Thoracic aorta (tissue), 2 donors: ENCODE measurements at places on chromosomes 1 and 21.

GRCh38 chr1:243510928-243511327 lies 255.1 kb downstream of the SDCCAG8 start:
- no peak for DNase-seq

DNA sequence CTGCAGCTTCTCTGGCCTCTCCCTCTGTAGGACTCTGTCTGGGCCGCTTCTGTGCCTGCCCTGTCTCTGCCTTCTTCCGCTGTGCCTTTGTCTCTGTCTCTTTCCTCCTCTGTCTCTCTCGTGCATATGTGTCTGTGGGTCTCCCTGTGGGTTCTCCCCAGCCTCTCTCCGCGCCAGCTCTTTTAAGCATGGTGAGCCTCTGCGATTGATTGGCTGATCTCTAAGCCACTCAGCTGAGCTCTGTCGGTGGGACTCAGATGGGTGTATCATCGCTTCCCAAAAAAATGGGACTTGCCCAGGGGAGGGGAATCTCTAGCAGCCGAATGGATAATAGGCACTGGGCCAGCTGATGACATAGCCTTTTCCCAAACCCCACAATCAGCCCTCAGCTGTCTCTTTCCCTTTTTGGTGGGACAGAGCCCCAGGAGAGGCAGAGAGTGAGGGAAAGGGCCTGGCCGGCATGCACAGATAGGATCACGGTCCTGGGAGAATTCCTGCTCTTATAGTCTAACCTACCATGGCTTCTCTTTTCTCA lies at the start of gene ADAMTS4:
Gene ADAMTS4, minus strand, starts transcription at position 158 of the 535 bp plus-strand sequence. CDS start 427 bp downstream, outside the sequence.
- no peak for DNase-seq

DNA sequence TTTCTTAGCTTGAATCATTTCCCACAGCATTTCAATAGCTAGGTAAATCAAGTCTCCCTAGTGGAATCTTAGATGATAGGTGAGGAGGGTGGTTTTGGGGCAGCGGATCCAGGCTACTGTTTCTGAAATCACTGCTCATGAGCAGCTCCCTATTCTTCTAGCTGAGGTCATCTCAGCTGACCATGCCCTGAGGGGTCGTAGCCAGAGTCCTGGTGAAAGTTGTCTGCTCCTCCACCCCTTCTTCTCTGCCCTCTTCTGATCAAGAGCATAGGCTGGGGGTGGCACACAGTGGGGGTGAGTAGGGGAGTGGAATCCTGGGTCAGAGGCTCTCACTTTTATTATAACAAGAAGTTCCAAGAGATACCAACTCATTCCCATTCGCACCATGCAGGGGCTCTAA lies 76.2 kb downstream of the SLC16A1 start:
- DNase-seq = no peak

GRCh38 chr21:44919111-44919912 lies 1.4 kb downstream of the ITGB2 start:
- no peak for DNase-seq

- no peak for DNase-seq
Measured at GRCh38 chr1:5459839-5460610, 532.2 kb downstream of the NPHP4 start.

- DNase-seq = no peak
Measured at GRCh38 chr1:62131093-62131725, 63.4 kb upstream of the L1TD1 start.

DNA sequence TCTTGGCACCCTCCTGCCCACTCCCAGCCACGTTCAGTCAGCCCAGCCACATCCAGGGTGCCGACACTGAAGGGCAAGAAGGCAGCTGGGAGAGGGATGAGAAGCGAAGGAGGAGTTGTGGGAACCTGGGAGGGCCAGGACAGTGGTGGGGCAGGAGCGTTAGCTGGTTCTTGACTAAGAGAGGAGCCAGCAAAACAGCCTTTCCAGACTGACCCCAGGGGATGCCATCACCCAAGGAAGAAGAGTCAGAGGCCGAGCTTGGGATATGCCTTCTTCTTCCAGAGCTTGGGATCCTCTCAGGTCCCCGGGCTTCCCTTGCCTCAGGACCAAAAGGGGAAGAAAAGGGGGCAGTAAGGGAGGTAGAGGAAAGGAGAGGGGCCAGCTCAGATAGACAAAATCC lies 7.2 kb downstream of the INKA2 start:
- DNase-seq = no peak

GRCh38 chr1:12037486-12038355 lies 18.4 kb downstream of the MIIP start:
- no peak for DNase-seq

DNA sequence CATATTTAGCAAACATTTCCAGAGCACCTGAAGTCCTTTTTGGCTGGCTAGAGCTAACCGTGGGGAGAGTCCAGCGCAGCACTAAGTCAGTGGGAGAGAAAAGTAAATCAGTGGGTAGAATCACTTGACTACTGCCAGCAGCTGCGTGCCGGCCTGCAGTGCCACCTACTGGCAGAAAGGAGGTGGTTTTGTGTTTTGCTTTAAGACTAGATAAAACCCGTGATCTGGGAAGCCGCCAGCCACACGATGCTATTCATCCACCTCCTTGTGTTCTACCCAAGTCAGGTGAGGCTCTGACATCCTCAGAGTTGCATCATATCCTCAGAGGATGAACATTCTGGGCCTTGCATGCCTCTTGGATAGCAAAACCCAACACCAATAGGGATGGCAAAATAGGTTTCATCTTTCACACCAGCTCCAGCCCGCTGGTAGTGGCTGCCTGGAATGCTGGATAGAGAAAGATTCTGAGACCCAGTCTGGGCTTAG lies 14.1 kb upstream of the HEYL start:
- no peak for DNase-seq

DNA sequence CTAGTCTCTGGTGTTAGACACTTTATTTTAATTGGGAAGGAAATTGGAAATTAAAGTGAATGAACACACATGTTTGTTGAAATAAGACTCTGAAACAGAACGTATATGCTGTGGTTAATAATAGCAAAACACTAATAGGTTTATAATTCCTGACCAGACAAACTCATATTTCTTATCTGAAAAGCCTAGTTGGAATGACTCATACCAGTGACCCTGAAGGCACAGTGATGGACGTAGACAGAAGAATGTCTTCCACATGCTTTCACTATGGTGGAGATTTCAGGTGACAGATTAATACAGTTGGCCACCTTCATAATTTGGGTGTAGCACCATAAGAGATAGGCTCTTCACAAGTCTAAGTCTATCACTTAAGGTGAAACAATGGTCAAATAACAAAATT lies 83.0 kb upstream of the COL11A1 start:
- no peak for DNase-seq

- DNase-seq = no peak
Measured at GRCh38 chr1:230332061-230332460, 94.1 kb downstream of the PGBD5 start.

GRCh38 chr1:235650341-235651169 lies 971 bp upstream of the GNG4 start:
- DNase-seq = no peak

DNA sequence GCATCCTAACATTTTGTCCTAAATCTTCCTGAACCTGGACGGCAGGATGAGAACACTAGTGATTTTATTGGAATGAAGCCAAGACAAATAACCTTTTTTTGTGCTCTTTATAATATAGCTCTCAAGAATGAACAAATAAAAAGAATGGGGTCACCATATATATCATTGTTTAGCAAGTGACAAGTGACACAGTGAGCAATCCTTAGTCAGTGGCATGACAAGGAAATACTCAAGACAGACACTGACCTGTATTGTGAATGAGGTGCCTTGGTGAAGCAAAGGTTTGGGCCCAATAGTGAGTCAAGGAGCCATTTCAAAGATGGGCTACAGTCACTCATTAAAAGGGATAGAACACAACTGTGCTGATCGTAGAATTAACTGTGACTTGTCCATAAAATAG lies 35.7 kb downstream of the PTGFR start:
- no peak for DNase-seq

DNA sequence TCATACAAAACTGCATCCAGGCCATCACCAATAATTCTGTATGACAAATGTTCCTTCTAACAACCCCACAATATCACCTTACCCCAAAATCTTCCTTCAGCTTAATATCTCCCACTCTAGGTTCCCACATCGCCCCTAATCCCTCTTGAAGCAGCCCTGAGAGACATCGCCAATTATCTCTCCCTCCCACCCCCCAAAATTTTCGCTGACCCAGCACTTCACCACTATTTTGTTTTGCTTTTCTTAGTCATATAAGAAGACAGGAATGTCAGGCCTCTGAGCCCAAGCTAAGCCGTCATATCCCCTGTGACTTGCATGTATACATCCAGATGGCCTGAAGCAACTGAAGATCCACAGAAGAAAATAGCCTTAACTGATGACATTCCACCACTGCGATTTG lies 126.3 kb downstream of the ADGRL4 start:
- no peak for DNase-seq

DNA sequence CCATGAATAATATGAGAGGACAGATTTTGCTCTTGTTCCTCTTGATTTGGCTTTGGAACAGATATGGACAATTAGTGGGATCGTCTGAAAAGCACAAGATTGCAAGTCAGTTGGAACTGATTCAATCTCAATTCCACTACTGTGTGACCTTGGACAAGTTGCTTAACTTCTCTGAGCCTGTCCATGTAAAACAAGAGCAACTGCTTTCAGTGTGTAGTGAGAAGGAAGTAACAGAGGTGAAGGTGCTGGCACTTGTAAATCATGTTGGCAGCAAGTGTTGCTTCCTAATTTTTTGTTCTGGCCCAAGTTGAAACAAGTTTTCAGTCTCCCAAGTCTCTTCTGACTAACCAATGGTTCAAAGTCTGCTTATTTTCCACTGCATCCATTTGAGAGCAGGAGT lies 15.3 kb downstream of the INKA2 start:
- DNase-seq = no peak

DNA sequence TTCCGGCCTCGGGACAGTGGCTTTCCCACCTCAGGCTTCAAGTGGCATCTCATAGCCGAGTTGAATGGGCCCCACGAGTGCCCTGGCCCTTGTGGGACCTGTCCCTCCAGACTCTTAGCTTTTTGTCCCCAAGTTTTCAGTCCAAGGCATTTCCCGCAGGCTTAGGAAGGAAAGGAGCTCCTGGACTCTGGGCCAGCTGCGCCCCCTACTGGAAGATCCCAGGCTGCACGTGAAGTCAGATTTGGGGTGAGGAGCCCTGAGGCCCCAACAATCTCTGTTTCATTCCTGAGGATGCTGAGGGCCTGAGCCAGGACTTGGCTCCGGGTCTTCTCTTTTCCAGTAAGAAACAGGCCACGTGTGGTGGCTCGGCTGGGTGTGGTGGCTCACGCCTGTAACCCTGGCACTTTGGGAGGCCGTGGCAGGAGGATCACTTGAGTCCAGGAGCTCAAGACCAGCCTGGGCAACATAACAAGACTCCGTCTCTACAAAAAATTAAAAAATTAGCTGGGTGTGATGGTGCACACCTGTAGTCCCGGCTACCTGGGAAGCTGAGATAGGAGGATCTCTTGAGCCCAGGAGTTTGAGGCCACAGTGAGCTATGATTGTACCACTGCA lies 67.4 kb downstream of the ARHGEF10L start:
- DNase-seq = no peak

GRCh38 chr1:90154711-90155110 lies 159.8 kb downstream of the ZNF326 start:
- no peak for DNase-seq

DNA sequence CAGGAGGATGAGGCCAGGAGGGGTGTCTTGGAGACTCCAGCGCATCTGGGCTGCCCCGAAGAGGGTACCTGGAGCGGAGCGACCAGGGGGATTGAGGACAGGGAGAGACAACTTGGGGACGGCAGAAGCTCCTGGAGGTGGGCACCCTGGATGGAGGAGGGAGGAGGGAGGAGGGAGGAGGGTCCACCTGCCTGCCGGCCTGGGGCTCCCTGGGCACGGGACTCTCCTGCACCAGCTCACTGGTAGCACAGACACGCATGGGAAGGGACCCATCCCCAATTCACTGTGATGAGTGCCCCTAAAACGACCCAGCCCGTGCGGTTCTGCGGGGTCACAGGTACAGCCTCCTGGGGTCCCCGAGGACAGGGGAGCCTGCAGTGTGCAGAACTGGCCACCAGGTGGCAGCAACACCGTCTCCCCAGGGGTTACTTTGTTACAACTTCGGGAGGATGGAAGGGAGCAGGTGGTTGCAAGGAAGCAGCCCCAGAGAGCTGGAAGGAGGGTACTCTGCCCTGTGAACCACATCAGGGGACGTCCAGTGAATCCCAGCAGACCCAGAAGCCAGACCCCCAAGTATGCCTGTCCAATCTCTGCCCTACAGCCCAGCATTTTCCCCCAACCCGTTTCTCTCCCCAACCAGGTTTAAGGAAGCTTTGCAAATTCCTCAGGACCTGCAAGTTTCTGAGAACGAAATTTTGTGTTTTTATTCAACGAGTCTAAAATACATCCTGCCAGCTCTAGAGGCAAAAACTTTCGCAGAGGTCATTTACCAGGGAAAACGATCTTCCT lies 482.4 kb downstream of the NPHP4 start:
- no peak for DNase-seq

GRCh38 chr1:201903135-201903534 lies 14.4 kb downstream of the SHISA4 start:
- peak; percentile 54 for DNase-seq

DNA sequence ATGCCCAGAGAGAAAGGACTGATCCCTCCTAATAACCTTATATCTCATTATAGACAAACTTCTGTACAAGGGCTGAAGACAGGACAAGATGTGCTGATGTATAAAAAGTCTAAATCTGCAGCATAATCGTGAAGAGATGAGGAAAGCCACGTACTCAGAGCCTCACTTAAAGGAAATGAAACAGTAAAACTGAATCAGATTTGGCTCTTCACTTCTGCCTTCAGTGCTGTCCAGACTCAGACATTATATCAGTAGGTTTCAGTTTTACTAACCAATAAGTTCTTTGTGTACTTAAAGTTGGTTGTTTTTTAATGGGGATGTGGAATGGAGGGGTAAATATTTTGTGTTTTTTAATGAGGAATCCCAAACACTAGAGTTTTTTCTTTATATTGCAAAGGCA lies 45.3 kb upstream of the RGS1 start:
- no peak for DNase-seq

DNA sequence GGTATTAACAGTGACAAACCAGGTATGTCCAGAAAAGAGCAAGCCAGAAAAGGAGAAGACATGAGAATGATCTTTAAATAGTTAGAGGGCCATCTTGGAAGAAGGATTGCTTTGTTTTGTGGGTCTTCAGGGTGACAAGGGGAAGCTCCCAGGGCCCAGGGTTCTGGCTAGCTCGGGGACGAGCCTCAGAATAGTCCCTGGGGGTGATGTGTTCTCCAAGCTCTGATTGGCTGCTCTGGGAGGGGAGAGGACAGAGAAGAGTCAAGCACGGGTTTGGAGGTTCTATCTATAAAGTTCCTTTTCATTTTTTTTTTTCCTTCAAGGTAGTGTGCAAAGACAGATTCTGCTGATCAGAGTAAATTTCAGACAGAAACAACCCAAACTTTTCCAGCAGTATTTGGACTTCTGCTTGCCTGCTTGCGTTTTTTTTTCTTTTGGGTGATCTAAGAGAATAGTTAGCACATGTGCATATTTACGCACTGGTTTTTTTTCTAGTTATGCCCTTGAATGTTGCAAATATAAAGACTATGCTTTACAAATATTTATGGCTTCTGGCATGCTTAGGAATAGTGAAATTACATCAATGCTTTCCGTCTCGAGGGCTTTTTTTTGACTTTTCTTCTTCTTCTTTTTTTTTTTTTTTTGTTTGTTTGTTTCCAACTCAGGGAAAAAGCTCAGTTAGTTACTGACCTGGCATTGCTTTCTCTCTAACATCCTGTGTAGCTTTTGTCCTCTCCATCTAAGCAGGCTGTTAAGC lies 59.7 kb downstream of the ROR1 start:
- no peak for DNase-seq
